Inflammatory macrophage (primary cell): ENCODE measurements at places on chromosomes 13 and 19.
A peak's percentile ranks its signal among the peaks of the same experiment; 100 is the strongest.

DNA sequence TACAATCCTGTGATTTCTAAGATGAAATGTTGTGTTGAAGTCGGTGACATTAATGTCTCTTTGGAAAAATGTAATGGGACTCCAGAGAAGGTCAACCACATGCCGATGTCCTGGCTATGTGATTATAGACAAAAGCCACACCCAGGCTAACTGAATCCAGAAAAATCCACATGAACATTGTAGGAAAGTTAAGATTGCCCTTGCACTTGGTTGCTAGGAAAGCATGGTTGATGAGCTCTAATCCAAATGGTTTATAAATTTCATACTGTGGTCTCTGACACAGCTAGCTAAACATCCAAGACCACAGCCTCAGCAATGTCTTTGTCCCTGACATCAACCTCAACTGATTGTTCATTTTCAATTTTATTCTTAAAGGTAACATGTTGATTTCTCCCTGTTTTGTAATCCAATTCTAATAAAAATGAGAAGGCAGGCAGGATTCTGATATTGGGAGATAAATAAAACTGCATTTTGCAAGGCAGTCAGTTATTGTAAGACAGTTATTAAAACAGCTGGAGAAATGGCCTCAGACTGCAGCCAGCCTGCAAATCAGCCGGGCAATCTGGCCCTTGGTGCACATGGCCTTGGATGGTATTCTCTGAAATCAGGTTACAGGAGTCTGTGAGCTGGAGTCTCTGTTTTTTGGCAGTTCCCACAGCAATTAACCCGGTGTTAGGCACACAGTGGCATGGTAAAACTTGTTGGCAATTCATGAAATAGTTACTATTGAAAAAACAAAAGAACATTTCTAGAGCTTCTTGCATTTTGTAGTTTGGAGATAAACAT lies 93.9 kb downstream of the STARD13 start:
- no peak for DNase-seq

DNA sequence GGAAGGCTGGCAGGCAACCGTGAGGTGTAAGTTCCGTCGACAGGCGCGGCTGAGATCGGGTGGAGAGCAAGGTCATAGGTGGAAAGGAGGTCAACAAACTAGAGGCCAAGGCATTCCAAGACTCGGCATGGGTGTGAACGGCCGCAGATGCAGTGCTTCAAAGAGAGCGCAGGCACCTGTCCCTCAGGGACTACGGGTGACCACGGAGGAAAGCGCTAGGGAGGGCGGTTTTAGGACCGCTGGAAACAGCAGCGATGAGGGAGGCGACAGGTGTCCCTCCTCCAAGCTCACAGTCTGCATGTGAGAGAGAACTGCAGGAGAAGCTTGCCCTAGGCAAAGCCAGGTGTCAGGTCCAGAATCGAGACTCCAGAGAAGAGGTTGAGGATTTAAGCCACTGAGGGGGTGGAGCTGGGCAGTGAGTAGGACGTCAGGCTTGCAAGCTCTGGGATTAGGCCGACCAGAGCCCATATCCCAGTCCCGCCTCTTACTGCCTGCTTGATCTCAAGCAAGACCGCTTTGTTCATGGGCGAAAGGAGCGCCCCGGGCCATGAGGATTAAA lies 1.6 kb upstream of the MLNR start:
- DNase-seq = no peak

DNA sequence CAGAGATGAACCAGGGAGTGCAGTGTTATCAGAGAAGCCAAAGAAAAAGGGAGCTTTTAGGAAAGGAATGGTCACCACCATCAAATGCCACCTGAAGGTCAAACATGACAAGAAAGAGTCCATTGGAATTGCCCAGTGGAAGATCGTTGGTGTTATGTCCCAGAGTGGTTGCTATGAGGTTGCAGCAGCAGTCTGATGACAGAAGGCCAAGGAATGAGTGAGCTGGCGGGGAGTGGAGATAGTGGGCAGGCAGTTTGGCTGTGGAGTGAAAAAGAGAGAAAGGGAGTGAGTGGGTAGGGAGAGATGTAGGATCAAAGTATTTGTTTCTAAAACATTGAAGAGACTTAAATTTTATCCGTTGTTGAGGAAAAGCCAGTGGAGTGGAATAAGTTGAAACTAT lies 117.4 kb upstream of the WASF3 start:
- DNase-seq = no peak

DNA sequence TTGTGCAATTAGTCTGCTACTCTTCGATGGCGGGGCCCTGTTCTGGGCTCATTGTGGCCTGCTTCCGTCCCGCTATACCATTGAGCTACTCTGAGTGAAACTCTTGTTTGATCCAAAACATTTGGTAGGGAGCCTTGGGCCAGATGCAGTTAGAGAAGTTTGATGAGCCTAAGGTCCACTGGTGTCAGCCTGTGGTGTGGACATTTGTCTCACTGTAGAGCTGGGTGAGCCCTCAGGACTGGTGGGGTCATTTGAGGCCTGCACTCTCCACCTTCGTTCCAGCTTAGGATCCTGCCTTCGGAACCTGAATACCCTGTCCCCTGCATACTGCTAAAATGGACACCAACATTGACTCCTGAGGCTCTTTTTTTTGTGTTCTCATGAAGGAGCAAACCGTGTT lies 6.9 kb downstream of the UBAC2 start:
- no peak for DNase-seq

GRCh38 chr19:28715157-28715556 lies 497.8 kb downstream of the UQCRFS1 start:
- DNase-seq = no peak

- no peak for DNase-seq
Measured at GRCh38 chr13:33583398-33583797, 234.6 kb upstream of the RFC3 start.

GRCh38 chr13:32025730-32026129 lies 5.8 kb upstream of the FRY start:
- no peak for DNase-seq

DNA sequence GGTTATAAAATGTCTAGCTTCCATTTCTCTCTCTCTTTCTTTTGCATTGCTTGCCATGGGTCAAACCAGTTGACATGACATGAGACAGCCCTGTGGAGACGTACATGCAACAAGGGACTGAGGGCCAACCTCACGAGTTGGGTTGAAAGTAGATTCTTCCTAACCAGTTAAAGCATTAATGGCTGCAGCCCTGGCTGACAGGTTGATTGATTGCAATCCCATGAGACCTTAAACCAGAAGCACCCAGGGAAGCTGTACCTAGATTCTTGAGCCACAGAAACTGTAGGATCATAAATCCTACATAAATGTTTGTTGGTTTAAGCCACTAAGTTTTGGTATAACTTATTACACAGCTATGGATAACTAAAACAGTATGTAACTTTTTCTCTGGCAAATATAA lies 373.8 kb downstream of the DACH1 start:
- DNase-seq = no peak

DNA sequence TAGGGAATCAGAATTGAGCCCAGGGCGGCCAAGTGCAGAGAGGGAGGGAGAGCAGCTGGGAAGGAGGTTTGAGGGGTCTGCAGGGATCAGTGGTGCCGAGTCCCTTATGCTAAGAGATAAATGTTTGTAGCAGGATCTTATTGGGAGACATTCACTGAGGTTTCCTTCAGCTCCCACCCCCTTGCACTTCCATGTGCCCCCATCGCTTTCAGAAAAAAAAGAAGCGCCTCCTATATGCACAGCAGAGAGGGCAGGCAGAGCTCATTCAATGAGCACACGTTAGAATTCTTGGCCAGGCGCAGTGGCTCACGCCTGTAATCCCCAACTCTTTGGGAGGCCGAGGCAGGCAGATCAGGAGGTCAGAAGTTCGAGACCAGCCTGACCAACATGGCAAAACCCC lies 28.0 kb downstream of the CYP4F2 start:
- no peak for DNase-seq

DNA sequence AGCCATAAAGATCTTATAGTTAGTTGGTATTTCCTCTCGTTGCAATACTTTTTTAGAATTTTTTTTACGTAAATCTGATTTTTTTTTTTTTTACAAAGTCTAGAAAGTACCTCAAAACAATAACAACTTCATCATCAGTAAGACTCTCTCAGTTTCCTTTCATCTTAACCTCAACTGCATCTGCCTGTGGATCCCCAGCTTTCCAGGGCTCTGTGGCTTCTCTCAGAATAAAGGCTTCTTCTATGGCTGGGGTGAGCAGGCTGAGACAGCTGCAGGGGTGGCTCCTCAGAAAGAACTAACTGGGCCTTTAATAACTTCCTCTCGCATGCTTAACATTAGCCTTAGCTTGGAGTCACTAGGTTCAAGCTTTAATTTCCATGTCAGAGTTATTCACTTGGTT lies 4.2 kb downstream of the ZNF506 start:
- DNase-seq = no peak

DNA sequence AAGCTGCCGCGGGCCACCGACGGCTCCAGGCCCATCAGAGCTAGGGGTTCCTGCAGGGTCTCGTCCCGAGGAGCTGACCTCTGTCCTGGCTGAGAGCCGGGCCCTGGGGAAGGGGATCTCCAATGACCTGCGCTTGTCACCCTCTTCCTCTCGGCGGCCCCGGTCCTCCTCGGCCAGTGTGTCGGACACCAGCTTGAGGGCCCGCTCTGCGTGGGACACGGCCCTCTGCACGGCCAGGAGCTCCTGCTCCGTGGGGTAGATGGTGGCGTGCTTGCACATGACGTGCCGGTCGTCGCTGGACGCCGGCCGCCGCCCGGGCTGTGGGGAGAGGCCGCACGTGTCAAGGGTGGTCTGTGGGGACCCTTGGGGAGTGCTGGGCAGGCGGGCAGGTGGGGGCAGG lies 32.7 kb upstream of the MATK start:
- no peak for DNase-seq

DNA sequence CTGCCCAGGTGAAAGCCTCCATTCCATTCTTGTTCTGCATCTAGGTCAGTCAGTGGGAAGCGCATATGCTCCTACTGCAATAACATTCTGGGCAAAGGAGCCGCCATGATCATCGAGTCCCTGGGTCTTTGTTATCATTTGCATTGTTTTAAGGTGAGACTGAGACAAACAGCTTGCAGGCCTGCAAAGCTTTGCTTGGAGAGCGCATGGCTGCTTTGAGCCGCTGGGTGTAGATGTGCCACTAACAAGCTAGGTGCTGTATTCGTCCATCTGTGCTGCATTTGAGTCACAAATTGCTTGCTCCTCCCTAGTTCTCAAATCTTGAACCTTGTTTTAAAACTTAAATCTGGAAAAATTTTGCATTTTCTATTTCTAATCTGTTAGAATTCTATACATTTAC lies 219.1 kb downstream of the LMO7 start:
- DNase-seq = no peak

DNA sequence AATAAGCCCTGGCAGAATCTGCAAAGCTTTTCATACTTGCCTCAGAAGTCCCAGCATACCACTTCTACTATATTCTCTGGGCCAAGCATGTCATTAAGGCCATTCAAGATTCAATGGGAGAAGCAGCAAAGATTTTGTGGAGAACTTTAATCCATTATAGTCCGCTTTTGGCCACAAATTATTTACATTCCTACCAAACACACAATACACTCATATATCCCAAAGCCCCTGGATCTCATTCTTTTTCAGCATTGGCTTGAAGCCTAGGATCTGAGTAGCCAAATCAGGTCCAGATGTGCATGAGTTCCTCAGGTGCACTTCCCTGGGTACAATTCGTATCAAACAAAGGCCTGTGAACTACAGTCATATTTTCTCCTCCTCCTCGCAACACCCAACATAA lies 203.4 kb downstream of the NDFIP2 start:
- no peak for DNase-seq

DNA sequence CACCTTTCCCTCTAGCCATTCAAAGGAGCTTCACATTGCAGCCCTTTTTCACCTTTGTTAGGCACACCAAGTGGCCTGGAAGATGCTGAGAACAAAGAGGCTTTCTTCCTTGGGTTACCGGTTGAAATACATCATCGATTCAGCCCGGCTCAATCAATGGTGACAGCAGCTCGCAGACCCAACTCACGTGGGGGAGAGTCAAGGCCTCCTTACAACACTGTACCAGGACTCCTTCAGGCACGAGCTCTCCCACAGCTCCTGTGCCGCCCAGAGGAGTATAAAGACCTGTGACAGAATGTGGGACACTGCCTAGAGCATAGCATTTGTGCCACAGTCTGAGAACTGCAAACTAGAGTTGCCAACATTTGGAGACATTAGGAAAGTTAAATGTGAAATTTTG lies 3.9 kb upstream of the LRRC63 start:
- DNase-seq = no peak

DNA sequence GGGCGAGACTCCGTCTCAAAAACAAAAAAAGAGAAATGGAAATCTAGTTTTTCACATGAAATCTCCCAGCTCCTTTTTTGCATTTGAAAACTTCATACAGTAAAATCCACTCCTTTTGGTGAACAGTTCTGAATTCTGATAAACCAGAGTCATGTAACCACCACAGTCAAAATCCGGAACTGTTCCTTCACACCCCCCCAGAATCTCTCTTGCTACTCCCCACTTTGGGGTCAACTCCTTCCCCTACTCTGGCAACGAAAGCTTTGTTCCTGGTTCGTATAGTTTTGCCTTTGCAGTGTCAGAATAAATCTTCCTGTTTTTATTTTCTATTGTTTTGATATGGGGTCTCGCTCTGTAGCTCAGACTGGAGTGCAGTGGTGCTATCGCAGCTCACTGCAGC lies 23.7 kb downstream of the RCN3 start:
- DNase-seq = peak; percentile 46

- no peak for DNase-seq
Measured at GRCh38 chr13:107835339-107836018, 379.9 kb downstream of the LIG4 start.

GRCh38 chr19:3039641-3040077 lies 10.6 kb upstream of the TLE2 start:
- no peak for DNase-seq

GRCh38 chr19:19347401-19348110 lies 26.9 kb downstream of the MAU2 start:
- DNase-seq = no peak

DNA sequence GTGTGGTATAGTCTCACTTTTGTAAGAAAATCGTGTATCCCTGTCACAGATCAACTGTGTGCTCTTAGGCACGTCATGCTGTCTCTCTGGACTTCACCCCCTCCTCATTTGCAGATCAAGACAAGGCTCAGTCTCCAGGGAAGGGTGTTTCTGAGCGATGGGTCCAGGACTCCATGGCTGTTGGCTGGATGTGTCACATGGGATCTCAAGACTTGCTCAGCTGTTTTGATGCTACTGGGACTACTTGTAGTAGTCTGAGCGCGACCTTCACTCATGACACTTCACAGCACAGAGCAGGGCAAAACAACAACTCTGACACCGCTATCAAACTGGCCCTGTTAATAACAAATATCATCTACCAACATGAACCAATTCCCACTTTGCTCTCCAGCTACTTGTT lies 36.2 kb downstream of the SMAD9 start:
- DNase-seq = no peak

DNA sequence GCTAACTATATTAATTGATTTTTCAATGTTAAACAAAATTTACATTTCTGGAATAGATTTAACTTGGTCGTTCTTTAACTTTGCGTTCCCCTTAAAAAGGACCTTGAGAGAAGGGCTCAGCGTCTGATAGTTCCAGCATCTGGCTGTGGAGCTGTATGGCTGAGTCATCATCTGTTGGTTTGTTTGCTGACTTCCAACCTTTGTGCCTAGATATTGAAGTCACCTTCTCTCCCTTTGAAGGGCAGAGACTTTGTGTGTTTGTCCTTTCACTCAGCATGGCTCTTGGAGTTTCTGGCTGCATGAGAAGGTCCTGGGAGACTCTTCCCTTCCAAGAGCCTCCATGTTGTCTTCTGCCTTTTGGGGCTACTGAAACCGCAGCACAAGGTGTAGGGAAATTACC lies 16.6 kb upstream of the IRS2 start:
- no peak for DNase-seq

GRCh38 chr19:13260883-13261653 lies 110.9 kb downstream of the IER2 start:
- peak; percentile 93 for DNase-seq
